ENCODE measurements at places on chromosomes 13 and 19.

- DNase-seq = no peak
Observed at GRCh38 chr13:79258489-79258888, 147.6 kb downstream of the RBM26 start.

- DNase-seq = no peak
Observed at GRCh38 chr19:10669246-10669645, 15.1 kb downstream of the ILF3 start.

- no peak for DNase-seq
Observed at GRCh38 chr13:29159871-29160270, 339.7 kb downstream of the MTUS2 start.

- DNase-seq = peak; percentile 17
Observed at GRCh38 chr13:35927567-35928021, 203.6 kb downstream of the DCLK1 start.

- peak; percentile 84 for DNase-seq
Observed at GRCh38 chr13:42876270-42876714, 94.9 kb downstream of the FAM216B start.

DNA sequence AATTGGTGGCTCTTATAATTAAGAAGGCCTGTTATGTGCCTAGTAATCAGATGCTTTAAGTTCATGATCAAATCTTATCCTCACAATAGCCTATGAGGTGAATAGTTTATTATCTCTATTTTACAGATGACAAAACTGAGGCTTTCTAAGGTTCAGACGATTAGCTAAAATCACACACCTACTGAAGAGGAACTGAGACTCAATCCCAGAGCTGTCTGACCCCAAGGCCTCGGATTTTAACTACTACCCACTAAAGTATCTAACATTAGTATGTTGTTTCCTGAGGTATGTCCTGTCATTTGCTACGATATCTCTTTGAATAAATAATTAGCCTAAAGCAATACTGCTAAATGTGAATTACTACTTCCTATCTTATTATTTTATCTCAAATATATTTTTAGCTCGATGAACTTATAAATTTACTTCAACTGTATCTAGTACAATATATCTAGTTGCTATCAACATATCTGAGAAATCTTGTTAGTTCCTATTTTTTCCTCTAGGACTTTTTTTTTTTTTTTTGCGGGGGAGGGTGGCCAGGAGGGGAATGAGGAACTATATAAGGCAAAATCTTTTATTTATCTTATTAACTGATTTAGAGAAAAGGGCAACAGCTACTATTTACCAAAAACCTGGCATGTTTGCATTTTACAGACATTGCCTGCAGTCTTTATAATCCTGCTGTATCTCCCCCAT lies 118.5 kb downstream of the ABCC4 start:
- peak; percentile 56 for DNase-seq

DNA sequence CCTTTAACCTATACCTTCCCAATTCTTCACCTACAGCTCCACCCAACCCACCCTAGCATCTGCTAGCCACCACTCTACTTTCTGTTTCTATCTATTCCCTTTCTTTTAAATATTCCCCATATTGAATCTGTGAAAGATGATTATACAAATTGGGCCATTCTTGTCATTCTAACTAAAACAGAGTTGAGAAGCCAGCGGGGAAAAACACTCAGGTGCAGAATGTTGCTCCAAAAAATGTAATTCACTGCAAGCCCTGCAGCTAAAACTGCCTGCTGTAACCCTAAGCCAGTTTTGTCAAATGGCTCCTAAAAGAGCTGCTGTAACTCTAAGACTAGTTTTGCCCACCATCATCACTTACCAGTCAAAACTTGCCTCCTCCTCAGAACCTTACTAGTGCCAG lies 1468.6 kb upstream of the MIR17HG start:
- DNase-seq = no peak

GRCh38 chr13:32028711-32029110 lies 2.9 kb upstream of the FRY start:
- DNase-seq = no peak

DNA sequence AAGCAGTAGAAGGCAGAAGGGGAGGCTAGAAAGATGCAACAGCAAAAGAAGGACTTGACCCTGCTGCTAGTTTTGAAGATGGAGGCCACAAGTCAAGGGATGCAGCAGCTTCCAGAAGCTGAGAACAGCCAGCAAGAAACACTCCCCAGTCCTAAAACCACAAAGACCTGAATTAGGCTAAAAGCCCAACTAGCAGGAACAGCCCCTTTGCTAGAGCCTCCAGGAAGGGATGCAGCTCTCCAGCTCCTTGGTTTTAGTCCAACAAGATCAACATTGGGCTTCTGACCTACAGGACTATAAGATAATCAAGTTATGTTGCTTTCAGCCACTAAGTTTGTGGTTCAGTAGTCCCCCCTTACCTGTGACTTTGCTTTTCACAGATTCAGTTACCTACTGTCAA lies 10.5 kb upstream of the LATS2 start:
- DNase-seq = no peak

DNA sequence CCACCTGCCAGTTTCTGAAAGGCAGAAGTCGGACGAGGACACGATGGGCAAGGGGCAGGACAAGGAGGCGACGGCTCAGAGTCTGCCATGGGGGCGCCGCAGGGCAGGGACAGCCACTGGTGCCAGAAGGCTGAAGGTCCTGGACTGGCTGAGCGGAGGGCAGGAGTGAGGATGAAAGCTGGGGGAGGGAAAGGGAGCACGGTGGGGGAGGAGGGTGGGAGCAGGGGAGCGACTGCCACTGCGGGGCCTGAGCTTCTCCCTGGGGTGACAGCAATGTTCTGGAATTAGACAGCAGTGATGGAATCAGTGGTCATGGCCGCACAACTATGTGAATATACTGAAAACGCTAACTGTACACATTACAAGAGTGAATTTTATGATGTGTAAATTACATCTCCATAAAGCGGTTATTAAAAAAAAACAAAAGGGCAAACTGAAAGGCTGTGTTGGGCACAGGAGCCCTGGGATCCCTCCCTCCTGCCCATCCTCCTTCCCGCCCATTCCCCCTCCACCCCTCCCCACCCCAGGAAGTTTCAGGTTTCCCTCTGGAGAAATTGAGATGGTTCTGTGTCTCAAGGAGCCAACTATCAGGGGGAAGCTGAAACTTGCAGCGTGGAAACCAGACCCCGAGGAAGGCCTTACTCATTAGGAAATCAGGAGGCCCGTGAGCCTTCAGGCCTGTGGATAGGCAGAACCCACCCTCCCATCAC lies 15.9 kb downstream of the MLLT1 start:
- DNase-seq = no peak

- no peak for DNase-seq
Observed at GRCh38 chr13:39016087-39016486, 21.8 kb downstream of the PROSER1 start.

DNA sequence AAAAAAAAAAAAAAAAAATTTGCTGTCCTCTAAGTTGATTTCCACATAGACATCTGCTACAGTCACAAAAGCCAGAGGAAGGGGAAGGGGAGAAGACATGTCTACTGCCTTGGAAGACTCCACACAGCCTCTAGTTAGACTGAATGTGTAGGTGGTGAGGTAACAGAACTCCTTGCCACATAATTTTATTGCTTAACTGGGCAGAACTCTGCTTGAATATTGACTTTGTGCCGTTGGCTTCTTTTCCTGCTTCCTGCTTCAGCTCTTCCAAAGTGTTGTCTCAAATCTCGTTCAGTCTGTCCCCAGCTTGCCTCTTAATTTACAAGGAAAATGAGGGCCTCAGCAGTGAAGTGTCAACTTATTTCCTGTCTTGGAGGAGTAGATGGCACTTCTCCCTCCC lies 37.1 kb downstream of the ESD start:
- DNase-seq = peak; percentile 46

DNA sequence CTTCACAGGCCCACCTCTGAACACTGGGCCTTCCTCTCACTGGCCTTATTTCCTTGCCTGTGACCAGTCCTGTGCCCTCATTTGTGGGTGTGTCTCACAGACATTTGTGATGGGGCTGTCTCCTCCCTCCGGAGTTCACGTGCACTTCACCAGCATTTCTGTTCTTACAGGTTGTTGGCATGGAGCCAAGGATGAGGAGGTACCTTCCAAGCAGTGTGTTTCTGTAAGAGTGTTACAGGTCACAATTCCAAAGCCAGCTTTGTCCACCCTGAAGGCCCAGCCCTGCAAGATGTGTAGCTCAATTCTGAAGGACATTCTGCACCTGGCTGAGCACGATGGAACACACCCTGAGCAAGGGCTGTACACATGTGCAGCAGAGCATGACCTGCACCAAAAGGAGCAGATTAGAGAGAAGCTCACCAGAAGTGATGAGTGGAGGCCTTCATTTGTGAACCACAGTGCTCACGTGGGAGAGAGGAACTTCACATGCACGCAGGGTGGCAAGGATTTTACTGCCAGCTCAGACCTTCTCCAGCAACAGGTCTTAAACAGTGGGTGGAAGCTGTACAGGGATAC lies 8.1 kb downstream of the ZNF749 start:
- DNase-seq = no peak

DNA sequence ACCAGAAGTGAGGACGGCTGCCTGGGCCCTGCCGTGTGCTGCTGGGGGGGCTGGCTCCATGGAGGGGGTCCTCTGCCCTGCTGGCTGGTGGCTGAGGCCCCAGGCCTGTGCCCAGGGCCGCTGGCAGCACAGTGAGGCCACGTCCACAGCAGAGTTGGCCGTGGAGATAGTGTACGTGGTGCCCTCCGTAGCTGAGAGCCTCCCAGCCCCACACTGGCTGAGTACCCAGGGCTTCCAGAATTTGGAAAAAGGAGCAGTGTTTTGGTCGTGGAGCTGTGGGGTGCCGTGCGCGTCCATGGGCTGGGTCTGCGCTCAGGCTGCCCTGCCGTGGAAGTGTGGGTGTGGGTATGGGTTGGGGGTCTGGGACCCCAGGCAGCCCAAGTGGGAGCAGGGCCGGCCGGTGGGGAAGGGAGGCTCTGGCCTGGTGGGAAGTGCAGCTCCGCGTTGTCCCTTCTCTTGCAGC lies 5.9 kb downstream of the PTBP1 start:
- no peak for DNase-seq

DNA sequence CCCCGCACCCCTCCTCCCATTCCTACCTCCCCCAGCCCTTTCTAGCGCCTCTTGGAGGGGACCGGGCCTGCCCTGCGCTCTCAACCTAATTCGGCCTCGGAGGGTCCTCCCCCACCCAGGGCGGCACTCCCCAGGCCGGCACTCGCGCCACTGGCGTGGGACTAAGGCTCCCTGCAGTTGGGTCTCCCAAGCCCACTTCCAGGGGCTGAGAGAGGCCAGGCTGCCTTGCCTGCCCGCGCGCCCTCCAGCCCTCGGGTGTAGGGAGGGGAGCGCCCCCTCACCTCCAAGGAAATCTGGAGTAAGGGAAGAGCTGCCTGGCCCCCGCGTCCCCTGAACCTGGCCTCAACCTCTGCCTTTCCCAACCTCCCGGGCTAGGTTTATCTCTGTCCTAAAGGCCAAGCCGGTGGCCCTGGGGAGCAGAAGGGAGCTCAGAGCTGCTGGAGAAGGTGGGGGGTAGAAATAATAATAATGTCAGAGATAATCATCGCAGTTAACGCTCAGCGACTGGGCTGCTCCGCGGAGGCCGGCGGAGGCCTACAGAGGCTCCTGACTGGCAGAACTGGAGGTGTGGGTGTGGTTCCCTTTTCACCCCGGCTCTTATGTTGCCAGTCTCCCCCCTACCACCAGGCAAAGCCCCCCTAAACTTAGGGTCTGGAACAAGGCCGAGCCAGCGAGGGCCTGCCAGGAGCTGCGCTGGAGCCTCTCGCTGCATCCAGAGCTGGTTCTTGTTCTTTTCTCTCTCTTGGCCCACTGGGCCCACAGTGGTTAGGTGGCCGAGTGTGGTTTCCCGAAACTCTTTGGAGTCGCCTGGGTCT lies 9.6 kb downstream of the ZIC2 start:
- no peak for DNase-seq

DNA sequence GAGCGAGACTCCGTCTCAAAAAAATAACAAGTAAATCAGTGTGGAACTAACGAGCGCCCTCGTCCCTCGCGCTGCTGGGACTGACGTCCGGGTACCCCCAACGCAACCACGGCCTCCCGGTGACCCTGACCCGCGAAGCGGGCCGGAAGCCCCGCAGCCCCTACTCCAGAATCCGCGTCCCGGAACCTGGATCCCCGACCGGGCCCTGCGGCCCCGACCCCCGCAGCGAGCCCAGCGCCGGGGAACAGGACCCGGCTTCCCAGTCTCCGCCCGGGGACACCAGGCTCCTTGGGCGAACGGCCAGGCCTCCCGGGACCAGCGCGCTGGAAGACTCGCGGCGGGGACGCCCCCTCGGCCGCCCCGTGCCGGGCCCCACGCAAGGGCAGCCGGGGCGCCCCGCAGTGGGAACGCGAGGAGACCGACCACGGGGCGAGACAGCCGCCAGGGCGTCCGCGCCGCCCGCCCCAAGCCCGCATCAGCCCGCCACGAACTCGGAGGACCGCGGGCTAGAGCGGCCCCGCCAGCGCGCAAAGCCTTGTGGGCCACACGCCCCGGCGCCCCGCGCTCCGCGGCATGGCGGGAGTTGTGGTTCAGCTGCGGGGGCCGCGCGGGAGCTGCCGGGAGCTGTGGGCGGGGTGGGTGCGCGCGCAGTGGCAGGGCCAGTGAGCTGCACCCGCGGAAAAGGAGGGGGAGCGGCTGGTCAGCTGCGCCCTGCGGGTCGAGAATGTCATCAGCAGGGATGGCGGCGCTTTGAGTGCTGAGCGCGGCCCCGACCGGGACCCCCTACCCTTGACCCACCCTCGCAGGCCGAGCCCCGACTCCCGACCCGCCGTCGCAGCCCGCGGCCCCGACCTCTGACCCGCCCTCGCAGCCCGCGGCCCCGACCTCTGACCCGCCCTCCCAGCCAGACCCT lies 7.5 kb upstream of the MADCAM1 start:
- peak; percentile 85 for DNase-seq

- DNase-seq = no peak
Observed at GRCh38 chr13:22062478-22063205, 391.8 kb downstream of the FGF9 start.

DNA sequence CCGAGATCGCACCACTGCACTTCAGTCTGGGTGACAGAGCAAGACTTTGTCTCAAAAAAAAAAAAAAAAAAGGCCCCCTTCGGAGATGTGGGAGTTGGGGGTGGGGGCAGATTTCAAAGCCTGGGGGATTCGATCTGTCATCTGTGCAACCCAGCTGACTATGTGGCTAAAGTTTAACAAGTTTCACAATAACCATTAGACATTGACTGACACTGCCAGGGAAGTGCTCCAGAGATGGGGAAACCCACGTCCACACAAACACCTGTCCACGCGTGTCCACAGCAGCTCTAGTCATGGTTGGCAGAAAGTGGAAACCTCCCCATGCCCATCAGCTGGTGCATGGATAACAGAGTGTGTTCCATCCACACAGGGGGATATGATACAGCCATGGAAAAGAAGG lies 37.6 kb upstream of the HOMER3 start:
- no peak for DNase-seq

DNA sequence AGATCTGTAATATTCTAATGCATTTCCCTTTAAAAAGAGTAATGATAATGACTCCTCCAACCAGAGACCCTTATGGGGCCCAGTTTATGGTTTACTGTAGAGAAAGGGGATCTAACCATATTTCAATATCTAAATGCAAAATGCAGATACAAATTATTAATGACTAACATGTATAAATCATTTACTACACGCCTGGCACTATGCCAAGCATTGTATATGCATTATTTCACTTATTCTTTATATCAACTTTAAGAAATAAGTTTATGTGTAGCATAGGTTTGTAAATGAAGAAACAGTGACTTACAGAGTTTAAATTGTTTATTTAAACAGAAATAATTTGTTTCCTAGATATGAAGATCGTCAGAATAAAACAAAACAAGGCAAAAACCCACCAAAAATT lies 86.2 kb upstream of the SCEL start:
- no peak for DNase-seq

- DNase-seq = no peak
Observed at GRCh38 chr13:51380269-51380668, 40.8 kb downstream of the SERPINE3 start.

Measured in suppressor macrophage treated with lipopolysaccharide for 1 hour (primary cell).